ENCODE measurements at places on chromosomes 12 and 14. TPM values are rescaled to one million over a fixed set of nuclear protein-coding genes. Genes with fewer than 3 reads are reported as not detected.
A peak's percentile ranks its signal among the peaks of the same experiment; 100 is the strongest.

RAD51AP1 gene
- polyA plus RNA-seq: 0.98 TPM

KRT3 gene
- polyA plus RNA-seq: not detected

ADAM20 gene
- polyA plus RNA-seq: 0.07 TPM

- no peak for DNase-seq
Measured at GRCh38 chr14:30808576-30808975, 65.8 kb upstream of the COCH start.

DNA sequence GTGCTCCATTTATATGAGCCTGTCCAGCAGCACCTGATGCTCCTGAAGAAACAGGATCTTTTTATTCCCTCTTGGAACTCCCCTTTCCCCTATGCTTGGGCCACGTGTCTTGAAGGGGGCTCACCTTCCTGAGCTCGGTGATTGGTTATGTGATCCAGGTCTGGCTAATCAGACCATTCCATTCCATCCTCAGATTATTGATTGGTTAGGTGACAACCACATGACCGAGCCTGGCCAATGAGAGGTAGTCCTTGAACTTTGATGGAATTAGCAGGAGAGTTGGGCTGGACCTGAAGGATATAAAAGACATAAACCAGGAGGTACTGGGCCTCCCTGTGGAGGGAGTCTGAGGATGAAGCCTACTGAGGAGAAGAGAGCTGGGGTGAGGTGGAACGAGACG, 216.6 kb upstream of the LHX5 start:
- DNase-seq: no peak

DNA sequence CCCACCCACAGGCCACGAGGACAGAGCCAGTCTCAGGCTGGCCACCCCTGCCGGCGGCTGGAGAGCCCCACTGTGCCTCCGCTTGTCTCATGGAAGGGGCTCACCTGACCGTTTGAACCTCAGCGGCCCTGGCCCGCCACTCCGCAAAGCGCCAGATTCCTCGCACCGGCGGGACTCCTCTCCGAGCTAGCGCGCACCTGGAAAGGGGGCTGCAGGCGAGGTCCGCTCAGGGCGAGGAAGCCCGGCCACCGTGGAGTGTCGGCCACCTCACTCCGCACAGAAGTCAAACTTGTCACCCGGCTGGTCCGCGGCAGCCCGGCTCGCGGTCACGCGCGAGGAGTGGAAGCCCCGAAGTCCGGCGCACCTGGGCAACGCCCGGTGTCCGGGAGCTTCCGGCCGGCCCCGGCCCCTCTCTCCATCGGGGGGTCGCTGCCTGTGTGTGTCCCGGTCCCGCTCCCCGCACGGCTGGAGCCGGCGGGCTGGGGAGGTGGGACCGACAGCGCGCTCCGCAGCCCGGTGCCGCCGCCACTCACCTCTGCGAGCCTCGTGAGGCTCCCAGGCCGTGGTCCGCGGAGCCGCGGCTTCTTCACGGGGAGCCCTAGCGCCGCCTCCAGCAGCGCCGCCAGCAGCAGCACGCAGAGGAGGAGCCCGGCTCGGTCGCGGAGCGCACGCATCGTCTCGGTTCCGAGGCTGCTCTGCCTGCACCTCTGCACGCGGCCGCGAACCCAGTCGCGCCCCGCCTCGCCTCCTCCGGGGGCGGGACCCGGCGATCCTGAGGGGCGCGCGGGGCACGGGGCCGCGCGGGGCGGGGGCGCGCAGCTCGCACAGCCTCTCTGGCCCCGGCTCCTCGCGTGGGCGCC, at the start of gene ISM2:
Gene ISM2, minus strand, starts transcription at position 697 of the 860 bp plus-strand sequence. Its CDS starts 23 bp downstream, at position 674.
- DNase-seq: no peak

DNA sequence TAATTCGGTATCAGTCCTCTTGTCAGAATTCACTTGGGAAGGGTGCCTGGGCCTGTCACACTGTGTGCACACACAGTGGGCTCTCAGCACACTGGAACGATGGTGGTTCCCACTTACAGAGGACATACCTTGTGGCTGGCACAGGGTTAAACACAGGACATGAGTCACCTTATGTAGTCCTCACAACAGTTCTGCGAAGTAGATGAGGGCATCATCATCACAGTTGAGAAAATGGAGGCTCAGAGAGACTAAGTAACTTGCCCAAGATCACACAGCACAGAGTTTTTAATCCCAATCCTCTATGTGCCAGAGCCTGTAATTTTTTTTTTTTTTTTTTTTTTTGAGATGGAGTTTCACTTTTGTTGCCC, 90.7 kb downstream of the NINJ2 start:
- DNase-seq: no peak

GRCh38 chr12:70948236-70948975, 27.9 kb upstream of the PTPRR start:
- DNase-seq: no peak

GRCh38 chr14:43778937-43779639, 728.0 kb downstream of the FSCB start:
- no peak for DNase-seq

DNA sequence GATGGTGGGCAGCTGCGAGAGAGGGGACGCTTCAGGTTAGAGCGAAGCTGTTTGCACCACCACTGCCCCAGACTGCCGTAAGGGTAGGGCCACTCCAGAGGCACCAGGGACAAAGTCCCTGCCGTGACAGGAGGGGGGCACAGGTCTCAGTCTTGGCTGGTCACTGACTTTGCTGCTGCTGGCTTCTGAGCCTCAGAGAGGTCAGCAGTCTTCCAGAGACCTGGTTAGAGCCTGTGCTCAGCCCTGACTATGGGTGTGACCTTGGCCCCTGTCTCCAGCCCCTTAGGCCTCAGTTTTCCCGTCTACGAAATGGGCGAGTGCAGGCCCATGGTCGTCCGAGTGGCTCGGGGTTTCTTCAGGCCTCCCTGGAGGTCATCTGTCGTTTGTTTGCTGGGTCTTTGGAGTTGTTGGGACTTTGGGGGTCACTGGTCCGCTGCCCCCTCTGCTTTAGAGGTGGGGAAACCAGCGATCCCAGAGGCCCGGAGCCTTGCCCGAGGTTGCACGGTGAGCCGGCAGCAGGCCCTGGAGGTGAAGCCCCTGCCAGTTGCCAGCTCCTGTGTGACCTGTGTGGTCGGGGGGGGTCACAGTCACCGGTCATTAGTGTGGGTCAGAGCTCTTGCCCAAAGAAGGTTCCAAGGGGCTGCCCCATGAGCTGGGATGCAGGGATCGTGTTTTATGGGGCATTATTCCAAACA, 15.3 kb downstream of the MEG3 start:
- DNase-seq: peak; percentile 12

- no peak for DNase-seq
Measured at GRCh38 chr12:77746096-77746495, 84.6 kb upstream of the NAV3 start.

DNA sequence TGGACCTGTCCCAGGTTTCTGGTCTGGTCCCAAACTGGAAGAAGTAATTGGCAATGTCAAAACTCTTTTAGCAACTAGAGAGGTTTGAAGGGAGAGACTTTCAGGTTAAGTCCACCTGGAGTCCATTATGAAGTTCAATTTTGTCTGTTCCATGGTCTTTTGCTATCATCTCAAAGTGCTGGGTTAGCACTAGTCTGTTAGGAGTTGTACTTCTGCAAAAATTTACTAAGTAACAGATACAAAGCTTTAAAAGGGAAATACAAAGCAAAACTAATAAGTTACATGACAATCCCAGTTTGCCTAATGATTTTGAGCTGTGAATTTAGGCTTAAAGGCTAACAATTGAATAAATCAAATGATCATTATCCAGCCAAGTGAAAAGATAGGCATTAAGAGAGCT, 643.9 kb downstream of the C12orf50 start:
- DNase-seq: no peak
